ENCODE measurements at places on chromosomes 11 and 22.
A peak's percentile ranks its signal among the peaks of the same experiment; 100 is the strongest.

DNA sequence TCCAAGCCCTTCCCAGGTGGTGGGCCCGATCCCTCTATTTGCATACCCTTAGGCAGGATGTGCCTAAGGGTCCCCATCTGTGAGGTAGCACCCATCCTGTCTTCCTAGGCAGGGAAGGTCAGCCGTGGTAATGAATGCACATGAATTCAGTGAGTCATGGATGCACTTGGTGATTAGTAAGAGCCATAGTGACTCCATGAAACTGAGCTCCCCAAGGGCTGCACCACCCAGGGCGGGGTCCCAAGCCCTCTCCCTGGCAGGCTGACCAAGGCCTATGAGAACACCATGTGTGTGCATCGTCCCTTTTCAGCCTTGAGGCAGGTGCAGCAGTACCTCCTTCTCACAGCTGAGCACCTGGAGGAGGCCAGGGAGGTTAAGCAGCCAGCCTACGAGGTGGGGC, 15.6 kb upstream of the SUSD2 start:
- DNase-seq: peak; percentile 35

DNA sequence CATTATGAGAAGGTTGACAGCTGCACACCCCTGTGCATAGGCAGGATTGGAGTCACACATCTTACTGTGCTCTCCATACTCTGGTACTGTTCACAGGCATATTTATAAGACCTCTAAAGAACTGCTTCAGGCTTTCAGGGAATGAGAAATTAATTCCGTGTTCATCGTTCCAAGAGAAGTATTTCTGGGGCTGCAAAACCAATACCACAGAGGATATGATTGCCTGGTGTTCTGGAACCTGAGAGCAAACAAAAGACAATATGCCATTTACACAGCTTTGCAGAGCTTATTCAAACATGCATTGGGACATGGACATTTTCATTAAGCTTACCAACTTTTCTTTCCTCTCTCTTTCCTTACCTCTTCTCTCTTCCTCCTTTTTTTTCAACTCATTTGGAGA, 388.7 kb downstream of the NTM start:
- DNase-seq: no peak

GRCh38 chr22:47634347-47634746, 871.9 kb downstream of the TBC1D22A start:
- no peak for DNase-seq

- DNase-seq: no peak
Measured at GRCh38 chr22:45224331-45224730, 16.4 kb downstream of the KIAA0930 start.

GRCh38 chr11:116173941-116174911, 598.6 kb downstream of the BUD13 start:
- no peak for DNase-seq

GRCh38 chr11:69931060-69931910, 112.1 kb upstream of the FGF3 start:
- DNase-seq: no peak

DNA sequence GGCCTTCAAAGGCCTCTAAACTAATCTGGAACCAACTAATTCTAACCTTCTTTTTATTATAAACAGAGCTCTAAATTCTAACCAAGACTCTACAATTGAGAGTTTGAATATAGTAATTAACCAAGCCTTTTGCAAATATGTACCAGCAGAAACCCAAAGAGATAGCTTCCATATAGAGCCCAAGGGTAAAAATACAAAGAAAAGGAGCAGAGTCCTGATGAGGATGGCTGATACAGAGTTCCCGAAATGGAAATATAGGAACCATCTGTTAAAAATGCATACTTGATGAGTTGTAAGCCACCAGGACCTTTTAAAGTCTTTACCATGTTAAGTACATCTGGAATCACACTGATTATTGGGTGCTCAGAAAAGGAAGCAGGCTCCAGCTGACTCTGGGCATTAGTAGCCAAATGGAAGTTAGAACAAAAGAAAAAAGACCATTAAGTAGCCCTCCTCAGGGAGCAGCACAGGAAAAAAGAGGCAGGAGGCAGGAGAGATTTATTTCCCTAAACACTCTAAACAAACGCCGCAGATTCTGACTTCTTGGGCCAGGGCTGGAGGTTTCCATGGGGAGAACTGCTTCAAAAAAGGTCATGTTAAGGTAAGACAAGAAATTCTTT, 463.1 kb upstream of the FAT3 start:
- no peak for DNase-seq

GRCh38 chr11:83306200-83307080, 20.3 kb upstream of the CCDC90B start:
- no peak for DNase-seq

DNA sequence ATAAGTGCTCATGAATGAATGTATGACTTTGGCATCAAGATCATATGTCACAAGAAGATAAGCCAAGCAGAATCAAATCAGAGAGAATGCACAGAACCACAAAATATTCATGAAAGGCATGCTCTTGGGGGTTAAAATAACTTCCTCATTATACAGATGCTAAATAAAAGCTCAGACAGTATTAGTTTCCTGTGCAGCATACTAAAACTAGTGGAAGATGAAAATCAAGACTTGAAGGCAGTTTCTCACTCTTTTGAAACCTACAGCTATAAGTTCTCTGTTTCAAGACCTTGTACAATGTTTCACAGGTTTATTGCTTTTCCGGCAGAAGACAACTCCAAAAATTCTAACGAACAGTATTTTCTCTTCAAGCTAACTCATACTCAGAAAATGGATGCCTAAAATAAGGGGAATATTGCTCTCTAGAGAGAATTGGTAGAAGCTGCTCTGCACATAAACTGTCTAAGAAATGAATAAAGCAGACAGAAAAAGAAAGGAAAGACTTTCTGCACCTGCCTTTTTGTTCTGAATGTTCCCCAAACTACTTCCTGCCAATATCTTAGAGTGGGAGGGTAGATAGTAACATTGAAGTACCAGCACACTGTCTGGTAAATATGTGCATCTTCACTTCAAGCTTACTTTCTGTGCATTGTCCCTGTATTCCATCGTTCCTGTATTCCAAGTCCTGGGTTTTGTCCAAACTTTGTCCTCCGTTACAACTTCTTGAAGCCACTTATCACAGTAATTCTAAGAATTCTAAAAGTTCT, 639.4 kb upstream of the FAT3 start:
- DNase-seq: no peak

- peak; percentile 17 for DNase-seq
Measured at GRCh38 chr11:102883141-102883540, 8.4 kb upstream of the MMP12 start.

DNA sequence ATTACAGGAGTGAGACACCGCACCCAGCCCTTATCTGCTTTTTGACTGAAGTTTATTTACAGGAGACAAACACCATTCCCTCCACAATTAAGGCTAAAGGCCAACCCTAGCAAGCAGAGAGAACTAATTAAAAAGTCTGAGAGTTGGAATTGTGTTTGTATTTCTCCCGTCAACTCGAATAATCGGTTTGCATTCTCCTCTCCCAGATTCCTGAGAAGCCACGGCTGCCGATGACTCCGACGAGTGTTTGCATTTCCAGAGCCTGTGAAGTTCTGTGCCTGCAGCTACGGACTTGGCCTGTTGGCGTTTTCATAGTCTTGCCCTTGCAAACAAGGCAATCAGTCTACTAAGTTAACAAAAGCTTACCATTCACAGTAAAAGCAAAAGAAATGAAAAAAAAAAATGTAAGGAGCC, 73.2 kb upstream of the NUP50 start:
- DNase-seq: peak; percentile 24

DNA sequence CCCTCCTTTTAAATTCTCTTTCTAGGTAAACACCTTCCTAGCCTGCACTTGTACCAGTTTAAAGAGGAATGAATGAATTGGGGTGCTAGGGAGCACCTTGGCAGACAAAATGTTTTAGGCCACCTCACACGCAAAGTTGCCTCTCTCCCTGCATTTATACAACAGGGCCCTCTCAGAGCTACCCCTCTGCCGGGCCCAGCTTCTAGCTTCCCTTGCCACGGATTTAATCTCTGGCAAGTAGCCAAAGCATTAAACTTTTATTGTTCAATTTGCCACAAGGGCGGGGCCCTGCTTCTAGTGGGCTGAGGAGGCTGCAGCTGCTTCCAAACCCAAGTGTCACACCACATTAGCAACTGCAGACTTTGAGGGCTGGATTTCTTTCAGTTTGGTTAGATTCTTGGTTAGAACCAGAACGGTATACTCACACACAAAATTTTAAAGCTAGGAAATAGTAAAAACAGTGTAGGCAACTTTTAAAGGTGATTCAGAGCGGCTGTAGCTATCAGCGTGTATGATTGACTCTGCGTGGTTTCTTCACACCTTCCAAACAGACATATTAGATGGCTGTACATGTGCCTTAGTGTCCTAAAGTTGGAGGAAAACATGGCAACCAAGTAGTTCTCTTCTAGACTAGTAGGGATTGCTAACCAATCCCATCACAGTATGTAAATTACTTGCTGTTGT, 6.5 kb downstream of the KREMEN1 start:
- DNase-seq: peak; percentile 43

- no peak for DNase-seq
Measured at GRCh38 chr11:18633256-18634139, 644 bp downstream of the SPTY2D1 start.

DNA sequence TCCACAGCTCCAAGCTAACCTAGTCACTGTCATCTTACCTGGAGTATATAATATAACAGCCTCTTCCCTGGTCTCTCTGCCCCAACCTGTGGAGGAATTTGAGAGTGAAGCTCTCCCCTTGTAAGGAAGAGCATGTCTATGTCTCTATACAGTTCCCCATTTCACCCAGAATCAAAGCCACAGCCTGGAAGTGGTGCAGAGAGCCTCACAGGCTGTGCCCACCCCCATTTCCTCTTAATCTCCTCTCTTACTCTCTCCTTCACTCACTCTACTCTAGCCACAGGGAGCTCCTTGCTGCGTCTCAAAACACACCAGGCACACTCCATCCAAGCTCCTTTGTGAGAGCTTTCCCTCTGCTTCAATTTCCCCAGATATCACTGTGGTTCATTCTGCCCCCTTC, 302.5 kb upstream of the ISX start:
- DNase-seq: no peak

DNA sequence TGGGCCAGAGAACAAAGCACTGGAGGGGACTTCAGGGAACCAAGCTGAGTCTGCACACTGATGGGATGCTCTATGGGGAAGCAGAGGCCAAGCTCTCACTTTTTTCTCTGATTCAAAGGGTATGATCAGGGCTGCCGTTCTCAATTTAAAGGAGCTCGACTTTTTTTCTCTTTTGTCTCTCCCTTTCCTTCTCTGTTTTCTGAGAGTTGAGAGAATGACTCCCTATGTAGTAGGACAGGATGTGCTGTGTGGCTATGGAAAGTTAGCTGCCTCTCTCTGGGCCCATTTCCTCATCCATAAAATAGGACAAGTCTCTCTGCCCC, 7.9 kb downstream of the ADORA2A start:
- no peak for DNase-seq

DNA sequence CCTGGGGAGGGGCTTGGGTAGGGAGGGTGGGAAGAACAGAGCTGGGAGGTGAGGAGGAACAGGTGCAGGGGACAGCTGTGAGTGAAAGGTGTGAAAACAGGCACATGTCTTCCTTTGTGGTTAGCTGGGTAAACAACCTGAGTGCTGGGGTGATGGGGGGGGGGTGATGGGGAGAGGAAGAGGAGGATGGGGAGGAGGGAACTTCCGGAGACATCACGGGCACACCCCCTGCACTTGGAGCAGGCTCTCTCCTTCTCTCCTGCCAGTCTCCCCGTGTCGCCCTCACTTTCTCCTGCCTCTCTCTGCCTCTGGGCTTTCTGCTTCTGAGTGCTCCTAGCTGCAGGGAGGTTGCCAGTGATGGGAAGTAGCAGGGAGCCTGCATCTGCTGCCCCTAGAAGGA, 8.8 kb downstream of the CXCR5 start:
- DNase-seq: no peak

GRCh38 chr22:27011717-27012116, 354.3 kb downstream of the MIAT start:
- DNase-seq: no peak

DNA sequence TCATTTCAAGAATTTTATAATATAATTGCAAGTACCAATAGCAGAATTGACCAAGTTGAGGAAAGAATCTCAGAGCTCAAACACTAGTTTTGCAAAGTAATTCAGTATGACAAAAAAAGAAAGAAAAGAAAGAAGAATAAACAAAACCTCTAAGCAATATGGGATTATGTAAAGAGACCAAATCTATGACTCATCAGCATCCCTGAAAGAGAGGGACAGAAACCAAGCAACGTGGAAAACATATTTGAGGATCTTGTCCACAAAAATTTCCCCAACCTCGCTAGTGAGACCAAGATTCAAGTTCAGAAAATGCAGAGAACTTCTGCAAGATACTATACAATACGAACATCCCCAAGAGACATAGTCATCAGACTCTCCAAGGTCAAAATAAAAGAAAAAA, 203.7 kb upstream of the DDI1 start:
- DNase-seq: no peak

DNA sequence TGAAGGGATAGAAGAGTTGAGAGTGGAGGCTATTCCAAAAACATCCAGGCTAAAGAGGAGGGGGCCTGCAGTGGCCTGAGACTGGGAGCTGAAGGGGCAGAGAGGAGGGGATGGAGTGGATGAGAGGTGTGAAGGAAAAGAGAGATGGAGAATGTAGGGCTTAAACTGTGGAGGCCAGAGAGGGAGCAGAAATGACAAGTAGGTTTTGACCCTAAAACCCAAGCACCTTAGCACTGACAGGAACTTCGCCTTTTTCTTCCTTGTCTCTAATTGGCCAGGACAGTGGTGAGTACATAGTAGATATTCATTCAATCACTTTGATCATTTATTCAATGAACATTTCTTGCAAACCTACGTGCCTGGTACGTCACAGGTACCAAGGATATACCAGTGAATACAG, 7.3 kb downstream of the FAM111B start:
- DNase-seq: no peak

DNA sequence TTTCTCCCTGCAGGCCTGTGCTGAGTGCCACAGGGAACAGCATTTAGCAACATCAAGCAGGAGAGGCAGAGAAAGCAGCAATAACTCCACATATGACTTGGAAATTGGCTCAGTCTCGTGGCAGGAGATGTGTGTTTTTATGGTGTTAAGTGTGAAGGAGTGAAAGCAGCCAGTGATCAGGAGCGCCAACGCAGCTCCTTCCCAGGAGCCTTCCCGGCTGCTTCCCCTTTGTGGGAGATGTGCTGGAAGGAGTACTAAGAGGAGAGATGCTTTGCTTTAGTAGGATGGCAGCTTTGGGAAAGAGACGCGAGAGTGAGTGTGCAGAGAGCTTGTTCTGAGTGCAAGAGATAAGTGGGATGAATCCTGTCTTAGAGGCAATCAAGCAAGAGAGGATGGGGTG, 54.7 kb upstream of the KIRREL3 start:
- DNase-seq: no peak

Measured in AG08395 (cell line).